ENCODE measurements at places on chromosomes 12 and 14. TPM values are rescaled to one million over a fixed set of nuclear protein-coding genes. Genes with fewer than 3 reads are reported as not detected.

The OVCH1 gene
- not detected for total RNA-seq

The MUCL1 gene
- not detected for total RNA-seq

The ARG2 gene
- 9.5 TPM for total RNA-seq

The STYK1 gene
- total RNA-seq = 12.3 TPM

The P2RX2 gene
- total RNA-seq = not detected

The SYNE3 gene
- 9.5 TPM for total RNA-seq

The RNASE3 gene
- 0.52 TPM for total RNA-seq

The TUNAR gene
- not detected for total RNA-seq

The ESRRB gene
- total RNA-seq = 0.40 TPM

The PCBP2 gene
- total RNA-seq = 713 TPM

The DIO2 gene
- total RNA-seq = 1.8 TPM

The HOXC6 gene
- 0.26 TPM for total RNA-seq

The GZMB gene
- 2.8 TPM for total RNA-seq

The PKP2 gene
- total RNA-seq = 39.3 TPM

The TTC7B gene
- total RNA-seq = 31.5 TPM

The SIX4 gene
- total RNA-seq = 2.5 TPM

The E2F7 gene
- total RNA-seq = 0.55 TPM

The FOXN4 gene
- not detected for total RNA-seq

The SLC38A4 gene
- 0.69 TPM for total RNA-seq

The ENDOU gene
- not detected for total RNA-seq

The CPNE6 gene
- total RNA-seq = 2.2 TPM
